Natural killer cell treated with Interleukin-12 subunit alpha and Interleukin-12 subunit beta and Interleukin-15 and Interleukin-18, amount 100 ng/mL, for 72 hours (primary cell): ENCODE measurements at places on chromosomes 3 and 15. TPM values are rescaled to one million over a fixed set of nuclear protein-coding genes. Genes with fewer than 3 reads are reported as not detected.

Gene UCN2
- not detected for total RNA-seq

Gene ICE2
- total RNA-seq = 38.9 TPM

Gene SAMD7
- total RNA-seq = not detected

Gene GLDN
- not detected for total RNA-seq

Gene SLC28A2
- total RNA-seq = not detected

Gene CCDC12
- 58.0 TPM for total RNA-seq

Gene ALDH1A3
- not detected for total RNA-seq

Gene KIF7
- 1.4 TPM for total RNA-seq

Gene NRG4
- total RNA-seq = 0.21 TPM

Gene POC1A
- 14.9 TPM for total RNA-seq

Gene UBE2Q2
- total RNA-seq = 23.9 TPM

Gene C3orf22
- not detected for total RNA-seq

Gene GOLGA8R
- 70.9 TPM for total RNA-seq

Gene GOLGA6L10
- total RNA-seq = 3.0 TPM

Gene PCOLCE2
- not detected for total RNA-seq

- no peak for DNase-seq
Measured at GRCh38 chr15:92949604-92950249, 49.6 kb downstream of the CHD2 start.

DNA sequence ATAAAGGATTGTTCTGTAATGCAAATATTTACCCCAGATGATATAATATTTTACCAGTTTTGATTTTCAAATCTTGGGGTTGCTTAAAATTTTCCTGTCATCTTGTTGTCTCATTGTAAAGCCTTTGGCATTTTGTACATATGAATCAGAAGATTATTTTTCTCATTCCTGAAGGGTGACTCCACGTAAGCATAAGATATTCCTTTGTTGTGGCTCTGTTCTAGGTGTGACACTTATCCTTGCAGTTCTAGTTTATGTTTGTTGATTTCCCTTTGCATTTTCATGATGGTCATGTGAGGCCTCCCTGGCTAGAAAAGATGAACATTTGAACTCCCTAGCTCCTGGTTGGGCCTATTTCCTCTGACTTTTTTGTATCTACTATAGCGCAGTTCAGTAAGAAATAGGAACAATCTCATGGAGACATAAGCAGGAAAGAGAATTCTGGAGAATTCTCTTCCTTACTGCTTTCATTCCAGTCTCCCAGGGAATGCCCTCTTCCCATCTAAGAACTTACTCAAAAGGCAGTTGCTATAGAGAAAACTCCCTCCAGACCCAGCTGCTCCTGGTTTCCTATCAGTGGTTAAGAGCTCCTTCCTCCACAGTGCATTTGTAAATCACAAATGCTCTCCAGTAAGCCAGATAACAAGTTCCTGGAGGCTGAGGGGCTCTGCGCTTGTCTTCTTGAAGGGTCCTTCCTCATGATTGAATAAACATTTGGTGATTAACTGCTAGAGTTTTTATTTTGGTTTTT, 124.7 kb downstream of the WNT5A start:
- DNase-seq = no peak

GRCh38 chr3:170307671-170308405, 49.7 kb upstream of the SKIL start:
- DNase-seq = no peak

DNA sequence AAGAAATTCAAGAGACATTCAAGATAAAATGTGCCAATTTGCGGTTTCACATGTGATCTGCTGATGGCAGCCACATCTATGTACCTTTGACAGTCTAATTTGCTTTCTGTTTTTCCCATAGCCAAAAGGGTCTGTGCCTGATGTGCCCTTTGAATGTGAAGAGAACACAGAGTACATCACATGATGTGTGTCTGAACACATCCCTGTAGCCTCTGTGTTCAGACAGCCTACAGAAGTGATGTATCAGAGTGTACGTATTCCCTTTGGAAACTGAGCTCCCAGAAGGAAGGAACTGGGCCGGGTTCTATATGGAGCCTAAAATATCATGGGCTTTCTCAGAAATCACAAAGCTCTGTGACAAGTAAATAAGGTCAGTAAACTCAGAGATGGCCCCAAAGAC, 52.4 kb downstream of the BOC start:
- DNase-seq = no peak

GRCh38 chr3:187252311-187252710, 39.2 kb downstream of the MASP1 start:
- DNase-seq = no peak

DNA sequence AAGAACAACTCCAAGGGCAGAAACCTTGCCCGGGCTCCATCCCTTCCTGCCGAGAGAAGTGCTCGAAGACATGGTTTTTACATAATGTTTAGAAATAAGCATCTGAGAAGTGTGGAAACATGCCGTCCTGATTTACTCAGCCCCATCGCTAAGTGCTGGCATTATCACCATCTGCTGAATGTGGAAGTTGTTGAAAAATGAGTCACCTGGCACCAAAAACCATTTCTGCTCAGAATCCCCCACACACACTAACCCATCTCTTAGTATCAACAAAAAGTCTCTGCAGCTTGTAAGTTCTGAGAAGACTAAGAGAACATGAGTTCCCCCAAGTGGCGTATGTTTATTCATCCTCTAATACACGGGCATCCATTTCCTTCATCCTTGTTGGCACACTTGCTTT, 51.0 kb upstream of the ARL8B start:
- no peak for DNase-seq

- DNase-seq = no peak
Measured at GRCh38 chr3:148331081-148331846, 366.4 kb upstream of the AGTR1 start.

DNA sequence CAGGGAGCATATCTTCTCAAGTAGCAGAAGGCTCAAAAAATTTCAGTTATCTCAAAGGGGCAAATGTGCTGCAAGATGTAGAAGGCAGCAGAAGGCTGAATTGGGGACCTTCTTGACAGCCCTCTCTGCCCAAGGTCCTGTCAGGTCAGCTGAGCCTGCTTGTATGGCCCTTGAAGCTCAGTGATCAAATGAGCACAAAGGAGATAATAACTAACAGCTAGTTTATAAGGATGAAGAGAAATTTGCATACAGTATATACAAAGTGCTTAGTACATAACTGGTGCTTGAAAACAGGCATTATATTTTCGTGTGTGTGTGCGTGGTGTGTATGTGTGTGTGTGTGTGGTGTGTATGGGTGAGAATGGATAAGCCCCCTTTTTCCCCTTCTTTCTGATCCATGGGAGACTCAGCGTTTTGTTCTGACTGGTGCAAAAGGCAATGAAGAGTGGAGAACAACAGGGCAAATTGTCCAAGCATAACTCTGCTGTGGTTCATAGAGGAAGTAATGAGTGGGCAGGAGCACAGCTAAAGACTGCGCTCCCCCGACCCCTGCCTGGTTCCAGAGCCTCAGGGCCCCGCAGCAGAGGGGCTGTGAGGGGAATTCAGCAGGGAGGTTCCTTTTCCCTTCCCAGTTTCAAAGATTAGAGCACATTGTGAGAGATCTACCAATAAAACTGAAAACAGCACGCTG, 356.8 kb upstream of the NR2F2 start:
- DNase-seq = no peak

GRCh38 chr3:59418836-59419235, 369.0 kb upstream of the CFAP20DC start:
- no peak for DNase-seq

GRCh38 chr3:111967651-111968274, 11.1 kb upstream of the ABHD10 start:
- DNase-seq = peak; percentile 82

GRCh38 chr3:141816958-141817357, 53.8 kb downstream of the GRK7 start:
- DNase-seq = no peak

- DNase-seq = no peak
Measured at GRCh38 chr3:70247955-70248354, 64.5 kb downstream of the MDFIC2 start.

- no peak for DNase-seq
Measured at GRCh38 chr15:93359060-93359408, 270.0 kb upstream of the RGMA start.

GRCh38 chr15:75554717-75555116, 24.4 kb downstream of the PTPN9 start:
- DNase-seq = no peak

GRCh38 chr3:197989651-197990050, 29.6 kb downstream of the LMLN start:
- DNase-seq = no peak

- DNase-seq = no peak
Measured at GRCh38 chr3:38649500-38650247, at the start of gene SCN5A. TSS of gene SCN5A (minus strand) at chr3:38649687. CDS start at chr3:38633307, 16,380 bp downstream.

- DNase-seq = no peak
Measured at GRCh38 chr3:119608405-119609000, 10.8 kb downstream of the PLA1A start.

GRCh38 chr3:176561826-176562225, 635.5 kb downstream of the TBL1XR1 start:
- no peak for DNase-seq

- DNase-seq = no peak
Measured at GRCh38 chr3:128455786-128456748, 10.6 kb downstream of the DNAJB8 start.

- no peak for DNase-seq
Measured at GRCh38 chr3:20074226-20075063, 34.2 kb downstream of the KAT2B start.

- no peak for DNase-seq
Measured at GRCh38 chr15:67091980-67092677, 26.7 kb downstream of the SMAD3 start.

GRCh38 chr15:69341356-69341755, 42.6 kb downstream of the PAQR5 start:
- no peak for DNase-seq

DNA sequence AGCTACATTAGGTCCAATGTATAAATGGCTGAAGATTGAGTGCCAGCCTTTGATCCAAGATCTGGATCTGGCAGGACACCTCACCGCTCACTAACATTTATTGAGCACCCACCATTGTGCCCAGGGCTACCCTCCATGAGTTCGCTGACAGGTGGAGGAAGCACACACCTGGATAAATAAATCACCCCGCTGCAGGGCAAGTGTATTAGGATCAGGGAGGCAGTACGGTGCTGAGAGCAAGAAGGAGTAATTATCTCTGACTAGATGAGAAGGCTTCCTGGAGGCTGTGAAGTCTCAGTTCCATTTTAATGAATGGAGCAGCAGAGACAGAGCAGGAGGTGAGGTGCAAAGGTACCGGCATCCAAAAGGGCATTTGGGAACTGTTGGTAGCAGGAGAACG, 104.1 kb downstream of the LIPC start:
- DNase-seq = no peak

GRCh38 chr3:68249265-68249664, 594.9 kb upstream of the SUCLG2 start:
- DNase-seq = no peak

GRCh38 chr3:182327196-182327681, 466.1 kb upstream of the ATP11B start:
- no peak for DNase-seq

DNA sequence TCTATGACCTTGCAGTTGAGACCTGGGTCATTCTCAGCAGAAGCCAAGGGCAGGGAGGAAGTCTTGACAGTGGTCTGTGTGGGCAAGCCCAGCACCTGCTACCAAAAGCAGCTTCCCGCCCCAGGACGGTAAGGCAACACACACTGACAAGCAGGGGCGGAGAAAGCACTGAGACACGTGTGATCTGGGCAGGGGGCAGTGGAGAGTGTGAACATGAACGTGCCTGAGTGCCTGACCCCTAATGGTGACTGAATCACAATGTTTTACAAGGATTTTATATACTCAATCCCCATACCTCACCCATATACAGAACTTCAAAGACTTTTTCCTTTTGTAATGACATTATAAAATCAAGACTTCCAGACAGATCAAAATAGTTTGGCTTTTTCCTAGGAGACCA, 35.2 kb downstream of the ANP32A start:
- DNase-seq = no peak

DNA sequence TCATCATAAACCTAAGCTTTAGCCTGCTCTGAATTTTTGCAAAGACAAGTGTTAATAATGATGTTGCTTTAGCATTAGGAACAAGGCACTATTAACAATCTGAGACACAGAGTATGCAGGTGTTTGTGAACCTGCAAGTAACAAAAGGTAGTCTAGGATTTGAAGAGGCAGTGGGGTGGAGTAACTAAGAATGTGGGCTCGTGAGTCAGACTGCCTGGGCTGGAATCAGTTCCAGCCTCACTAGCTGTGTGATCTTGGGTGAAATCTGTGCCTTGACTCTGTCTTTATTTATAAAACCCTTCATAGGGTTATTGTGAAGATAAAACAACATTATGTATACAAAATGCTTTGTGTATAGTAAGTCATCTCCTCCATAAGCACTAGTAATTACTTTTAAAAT, 610.6 kb upstream of the CFAP20DC start:
- DNase-seq = no peak

DNA sequence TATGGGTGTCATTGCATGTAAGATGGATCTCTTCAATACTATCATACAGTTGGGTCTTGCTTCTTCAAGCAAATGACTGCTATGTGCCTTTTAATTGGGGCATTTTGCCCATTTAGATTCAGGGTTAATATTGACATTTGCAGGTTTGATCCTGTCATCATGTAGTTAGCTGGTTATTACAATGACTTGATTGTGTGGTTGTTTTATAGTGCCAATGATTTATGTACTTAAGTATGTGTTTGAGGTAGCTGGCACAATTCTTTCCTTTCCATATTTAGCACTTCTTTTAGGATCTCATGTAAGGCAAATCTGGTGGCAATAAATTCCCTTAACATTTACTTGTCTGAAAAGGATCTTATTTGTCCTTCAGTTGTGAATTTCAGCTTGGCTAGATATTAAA, 267.5 kb downstream of the VGLL3 start:
- no peak for DNase-seq
